ENCODE measurements at places on chromosomes 5 and 9.

DNA sequence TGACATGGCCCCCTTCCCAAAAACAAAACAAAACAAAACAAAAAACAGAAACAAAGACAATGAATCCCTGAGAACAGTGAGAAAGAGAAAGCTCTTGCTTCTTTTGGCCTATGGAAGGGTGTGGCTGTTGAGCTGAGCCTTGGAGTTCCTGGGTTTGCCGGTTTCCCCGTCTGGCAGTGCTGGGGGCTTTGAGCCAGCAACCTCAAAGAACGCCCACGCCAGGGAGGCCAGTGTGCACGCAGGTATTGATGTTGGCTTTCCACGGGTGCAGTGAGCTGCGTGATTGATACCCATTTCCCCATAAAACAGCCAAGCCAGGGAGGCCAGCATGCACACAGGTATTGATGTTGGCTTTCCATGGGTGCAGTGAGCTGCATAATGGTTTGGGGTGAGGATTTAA is 8.3 kb upstream of the LCN1 start:
- DNase-seq, result no peak

DNA sequence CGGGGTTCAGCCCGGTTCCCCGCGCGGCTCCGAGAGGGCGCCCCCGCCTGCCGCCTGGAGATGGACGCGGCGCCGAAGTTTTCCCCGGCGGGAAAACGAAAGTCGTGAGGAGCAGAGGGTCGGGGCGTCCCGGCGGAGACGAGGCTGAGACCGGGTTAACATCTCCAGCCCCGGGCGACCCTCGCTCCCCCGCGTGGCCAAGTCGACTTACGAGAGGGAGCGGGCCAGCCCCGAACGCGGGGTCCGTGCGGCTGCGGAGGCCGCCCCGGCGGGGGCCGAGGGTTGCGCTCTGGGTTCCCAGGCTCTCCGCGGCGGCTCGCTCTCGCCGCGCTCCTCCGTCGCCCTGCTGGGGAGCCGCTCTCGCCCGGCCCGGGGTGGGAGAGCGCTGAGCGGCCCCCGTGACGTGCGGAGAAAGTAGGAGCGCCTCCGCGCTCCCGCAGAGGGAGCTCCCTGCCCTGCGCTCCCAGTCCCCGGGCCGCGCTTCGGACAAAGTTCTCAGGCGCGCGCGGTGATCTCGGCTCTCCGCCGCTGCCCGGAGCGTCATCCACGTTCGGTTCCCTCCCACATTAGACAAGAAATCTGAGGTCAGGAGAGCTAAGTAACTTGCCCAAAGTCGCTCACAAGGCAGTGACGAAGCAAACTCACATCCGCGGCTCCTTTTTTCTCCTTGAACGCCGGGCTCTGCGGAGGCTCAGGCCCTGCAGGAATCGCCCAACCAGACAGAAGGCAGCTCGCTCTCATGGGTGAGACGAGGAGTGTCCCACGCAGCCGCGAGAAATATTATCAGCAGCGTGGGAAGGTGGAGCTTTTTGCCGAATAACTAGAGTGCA is 1.2 kb upstream of the GCNT4 start:
- peak; percentile 21 for DNase-seq

GRCh38 chr5:33834334-33834733 is 57.5 kb downstream of the ADAMTS12 start:
- no peak for DNase-seq

GRCh38 chr9:136284311-136284710 is 19.6 kb downstream of the CCDC187 start:
- DNase-seq, result no peak

DNA sequence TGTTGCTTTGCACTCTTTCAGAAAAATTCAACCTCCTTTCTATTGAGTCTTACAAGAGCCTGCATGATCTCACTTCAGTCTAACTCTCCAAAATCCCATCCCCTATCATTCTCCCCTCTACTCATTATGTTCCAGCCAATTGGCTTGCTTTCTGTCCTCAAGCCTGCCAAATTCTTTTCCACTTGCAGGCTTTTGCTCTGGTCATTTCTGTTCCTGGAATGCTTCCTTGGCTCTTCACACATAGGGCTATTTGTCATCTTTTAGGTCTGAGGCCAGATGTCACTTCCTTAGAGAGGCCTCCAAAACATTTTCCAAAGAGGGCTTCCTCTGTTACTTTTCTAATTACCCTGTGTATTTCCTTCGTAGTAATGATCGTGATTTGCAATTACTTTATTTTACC is 11.8 kb upstream of the CHD1 start:
- no peak for DNase-seq

- DNase-seq, result no peak
Observed at GRCh38 chr5:73582285-73583145, 17.0 kb downstream of the UTP15 start.

- no peak for DNase-seq
Observed at GRCh38 chr5:80151890-80152289, 104.0 kb downstream of the SERINC5 start.

DNA sequence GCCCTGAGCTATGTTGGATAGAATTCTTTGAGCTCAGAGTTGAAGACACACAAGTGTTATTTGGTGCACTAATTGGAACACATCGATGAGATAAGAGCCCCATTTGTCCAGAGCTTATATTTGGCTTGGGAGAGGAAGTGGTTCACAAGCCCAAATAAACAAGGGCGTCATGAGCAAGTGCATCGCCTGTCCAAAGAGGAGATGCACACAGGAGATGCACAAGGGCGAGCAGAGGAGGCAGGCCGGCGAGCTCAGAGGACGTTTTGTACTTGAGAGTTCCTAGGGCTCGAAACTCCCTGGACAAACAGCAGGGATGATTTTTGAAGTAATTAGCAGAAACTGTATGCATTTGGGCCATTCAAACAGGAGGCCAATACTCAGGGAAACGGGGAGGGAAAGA is 212.8 kb upstream of the IRX1 start:
- no peak for DNase-seq

DNA sequence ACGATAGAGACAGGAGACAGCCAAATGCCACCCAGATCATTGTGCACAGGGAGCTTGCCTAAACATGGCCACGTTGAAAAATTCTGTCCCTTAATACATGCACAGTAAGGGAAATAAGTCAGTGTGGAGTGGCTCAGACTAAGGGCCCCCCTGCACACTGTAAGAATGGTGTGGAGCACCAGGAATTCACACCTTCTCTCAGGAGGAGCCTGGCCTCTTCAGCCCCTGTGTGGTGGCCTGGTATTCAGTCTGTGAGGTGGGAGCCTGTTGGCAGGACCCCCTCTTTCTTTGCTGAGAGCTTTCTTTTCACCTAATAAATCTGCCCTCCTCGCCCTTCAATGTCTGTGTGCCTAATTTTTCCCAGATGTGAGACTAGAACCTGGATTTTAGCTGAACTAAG is 66.1 kb upstream of the RASGRF2 start:
- DNase-seq, result no peak

DNA sequence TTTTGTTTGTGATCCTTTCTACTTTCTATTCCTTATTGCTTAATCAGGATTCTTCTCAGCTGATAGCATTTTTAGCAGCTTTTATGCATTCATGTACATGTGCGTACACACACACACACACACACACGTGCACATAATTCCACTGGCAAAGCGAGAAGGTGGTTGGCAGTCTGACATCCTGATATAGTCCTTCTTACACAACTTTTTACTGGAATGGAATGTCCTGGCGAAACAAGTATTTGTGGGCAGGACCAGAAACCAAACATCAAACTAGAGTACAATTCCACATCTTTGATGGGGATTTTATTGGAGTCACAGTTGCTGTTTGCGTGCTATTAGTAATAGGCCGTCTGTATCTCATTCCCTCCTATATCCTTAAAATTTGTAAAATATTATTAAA is 356.5 kb downstream of the CCDC171 start:
- DNase-seq, result no peak

- DNase-seq, result no peak
Observed at GRCh38 chr5:152623951-152624350, 218.9 kb upstream of the NMUR2 start.

DNA sequence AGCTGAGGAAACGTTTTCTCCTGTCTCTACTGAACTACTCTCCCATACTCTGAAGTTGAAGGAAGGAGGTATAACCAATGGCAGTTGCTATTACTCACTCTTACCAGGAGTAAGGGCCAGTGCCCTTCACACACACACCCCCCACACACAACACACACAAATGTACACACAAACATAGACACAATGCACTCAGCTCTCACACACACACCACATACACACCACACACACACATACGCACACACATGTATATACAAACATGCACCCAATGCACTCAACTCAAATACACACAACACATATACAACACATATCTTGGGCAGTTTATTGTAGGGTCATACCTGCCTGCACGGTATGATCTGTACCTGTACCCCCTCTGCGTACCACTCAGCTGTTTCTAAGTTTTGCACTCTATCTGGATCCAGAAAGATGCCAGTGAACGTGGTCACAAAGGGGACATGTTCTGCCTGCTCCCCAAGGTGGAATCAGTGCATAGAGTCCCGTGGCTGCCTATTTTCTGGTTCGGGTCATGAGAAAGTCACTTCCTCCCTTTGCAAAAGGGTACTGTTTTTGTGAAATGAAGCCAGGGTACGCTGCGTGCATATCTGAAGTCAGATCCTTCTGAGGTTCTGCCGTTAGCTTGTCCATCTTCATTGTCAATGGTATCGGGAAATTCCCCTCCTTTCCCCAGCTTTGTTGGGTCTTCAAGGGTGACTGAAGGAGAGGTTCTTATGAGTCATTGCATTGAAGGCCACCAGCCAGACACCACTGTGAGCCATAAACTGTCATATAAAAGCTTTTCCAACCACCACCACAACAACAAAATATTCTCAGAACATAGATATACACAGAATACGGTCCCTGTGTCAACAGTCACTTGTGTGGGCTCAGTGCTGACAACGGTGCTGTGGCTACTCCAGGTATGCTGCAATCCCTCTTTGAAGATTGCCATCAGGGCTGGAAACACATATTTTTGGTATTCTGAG is 131.9 kb downstream of the UGCG start:
- DNase-seq, result no peak

GRCh38 chr5:35668319-35668718 is 50.7 kb downstream of the SPEF2 start:
- DNase-seq, result no peak

- DNase-seq, result no peak
Observed at GRCh38 chr9:70441622-70442021, 27.2 kb upstream of the KLF9 start.

DNA sequence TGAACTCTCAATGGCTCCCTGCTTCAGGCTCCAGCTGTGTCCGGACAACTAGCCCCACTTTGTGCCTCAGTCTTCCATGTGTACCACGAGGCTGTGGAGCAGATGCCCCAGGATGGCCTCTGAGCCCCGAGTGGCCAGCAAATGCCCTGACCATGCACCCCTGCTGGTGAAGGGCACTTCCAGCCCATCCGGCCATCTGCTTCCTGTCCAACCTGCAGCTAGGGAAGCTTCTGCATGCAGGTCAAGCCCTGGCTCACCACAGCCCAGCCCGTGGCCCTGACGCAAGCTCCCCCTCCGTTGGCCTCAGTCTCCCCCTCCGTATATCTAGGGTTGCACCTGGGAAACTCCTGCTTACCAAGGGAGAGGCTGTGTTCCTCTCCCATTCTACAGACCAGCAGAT is 4.8 kb downstream of the NINJ1 start:
- DNase-seq, result no peak

- DNase-seq, result no peak
Observed at GRCh38 chr9:92177591-92177990, 62.4 kb upstream of the SPTLC1 start.

DNA sequence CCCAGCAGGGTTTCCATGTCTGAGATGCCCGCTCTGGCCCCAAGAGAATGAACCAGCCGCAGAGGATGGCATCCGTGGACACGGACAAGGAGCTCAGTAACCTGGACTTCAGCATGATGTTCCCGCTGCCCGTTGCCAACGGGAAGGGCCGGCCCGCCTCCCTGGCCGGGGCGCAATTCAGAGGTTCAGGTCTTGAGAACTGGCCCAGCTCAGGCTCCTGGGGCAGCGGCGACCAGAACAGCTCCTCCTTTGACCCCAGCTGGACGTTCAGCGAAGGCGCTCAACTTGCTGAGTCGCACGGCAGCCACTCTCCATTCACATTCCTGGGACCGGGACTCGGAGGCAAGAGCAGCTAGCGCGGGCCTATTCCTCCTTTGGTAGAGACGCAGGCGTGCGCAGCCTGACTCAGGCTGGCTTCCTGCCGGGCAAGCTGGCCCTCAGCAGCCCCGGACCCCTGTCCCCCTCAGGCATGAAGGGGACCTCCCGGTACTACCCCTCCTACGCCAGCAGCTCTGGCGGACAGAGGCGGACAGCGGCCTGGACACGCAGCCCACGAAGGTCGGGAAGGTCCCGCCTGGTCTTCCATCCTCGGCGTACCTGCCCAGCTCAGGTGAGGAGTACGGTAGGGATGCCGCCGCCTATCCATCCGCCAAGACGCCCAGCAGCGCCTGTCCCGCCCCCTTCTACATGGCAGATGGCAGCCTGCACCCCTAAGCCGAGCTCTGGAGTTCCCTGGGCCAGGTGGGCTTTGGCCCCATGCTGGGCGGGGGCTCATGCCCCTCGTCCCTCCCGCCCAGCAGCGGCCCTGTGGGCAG is 74.4 kb downstream of the INSL6 start:
- DNase-seq, result no peak

- no peak for DNase-seq
Observed at GRCh38 chr9:6894135-6894534, 136.4 kb downstream of the KDM4C start.

DNA sequence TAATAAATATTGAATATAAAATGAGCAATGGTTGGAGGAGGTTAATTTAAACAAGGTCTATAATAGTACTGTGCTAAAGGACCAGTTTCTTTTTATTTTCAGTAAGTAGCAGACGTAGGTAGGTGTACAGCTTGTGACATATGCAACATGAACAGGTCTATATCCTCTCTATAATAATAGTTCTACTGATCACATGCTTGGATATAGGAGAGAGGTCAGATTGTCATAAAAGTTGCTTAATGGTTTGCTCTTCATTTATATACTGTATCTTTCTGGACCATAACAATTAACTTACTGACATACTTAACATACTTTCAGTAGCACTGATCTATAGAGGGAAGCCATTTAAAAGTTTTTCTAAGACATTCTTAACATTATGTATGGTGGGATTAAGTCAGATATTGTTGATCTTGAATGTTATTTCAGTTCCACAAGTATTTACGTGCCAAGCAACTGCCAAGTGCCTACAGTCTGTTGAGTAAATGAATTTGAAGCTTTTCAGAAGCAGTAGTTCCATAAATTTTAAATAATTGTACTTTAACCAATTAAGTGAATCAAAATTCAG is 68.0 kb downstream of the DENND4C start:
- no peak for DNase-seq

GRCh38 chr9:98171176-98171925 is 21.1 kb downstream of the CORO2A start:
- no peak for DNase-seq

DNA sequence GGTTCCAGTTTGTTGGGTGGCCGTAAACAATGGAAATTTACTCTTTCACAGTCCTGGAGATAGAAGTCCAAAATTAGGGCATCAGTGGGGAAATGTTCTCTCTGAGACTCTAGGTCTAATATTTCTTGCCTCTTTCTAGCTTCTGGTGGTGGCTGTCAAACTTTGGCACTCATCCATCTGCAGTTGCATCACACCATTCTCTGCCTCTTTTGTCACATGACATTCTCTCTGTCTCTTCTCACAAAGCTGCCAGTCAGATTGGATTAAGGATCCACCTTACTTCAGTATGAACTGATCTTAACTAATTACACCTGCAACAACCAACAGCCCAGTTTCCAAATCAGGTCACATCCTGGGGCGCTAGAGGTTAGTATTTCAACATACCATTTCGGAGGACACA is 222.9 kb upstream of the FTMT start:
- DNase-seq, result no peak

- DNase-seq, result no peak
Observed at GRCh38 chr9:79610791-79611614, 39.2 kb downstream of the TLE4 start.
